Esophagus mucosa (tissue), 1 donor: ENCODE measurements at places on chromosomes 4 and X.

DNA sequence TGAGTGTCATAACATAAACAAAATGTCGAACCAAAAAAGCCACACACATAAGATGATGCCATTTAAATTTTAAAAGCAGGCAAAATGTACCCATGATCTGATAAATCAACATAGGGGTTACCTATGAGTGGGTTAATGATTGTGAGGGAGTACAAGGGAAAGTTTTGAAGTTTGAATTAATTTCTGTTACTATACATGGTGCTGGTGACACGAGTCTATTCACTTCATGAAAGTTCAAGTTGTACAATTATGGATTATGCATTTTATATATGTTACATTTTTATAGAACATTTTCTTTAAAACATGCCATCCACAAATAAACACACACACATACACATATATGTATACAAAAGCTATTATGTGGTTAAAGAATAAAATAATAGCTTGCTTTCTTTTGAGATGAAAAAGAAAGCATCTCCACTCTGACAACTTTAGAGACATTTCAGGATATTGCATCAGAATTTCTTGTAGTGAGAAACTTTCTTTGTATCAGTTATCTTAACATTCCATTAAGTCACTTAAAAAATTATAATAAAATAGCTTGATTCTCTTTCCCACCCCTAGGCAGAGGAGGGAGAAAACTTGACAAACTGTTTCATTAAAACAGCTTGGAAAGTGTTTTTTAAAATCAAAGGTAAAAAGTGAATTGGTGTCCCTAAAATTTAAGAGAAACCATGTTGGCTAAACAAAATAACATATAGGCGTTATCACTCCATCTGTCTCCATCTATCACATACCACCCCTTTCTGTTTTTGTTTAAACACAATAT lies 891.8 kb upstream of the NDST4 start:
- no peak for ATAC-seq

GRCh38 chr4:14562901-14563300 lies 439.4 kb upstream of the CPEB2 start:
- no peak for ATAC-seq

DNA sequence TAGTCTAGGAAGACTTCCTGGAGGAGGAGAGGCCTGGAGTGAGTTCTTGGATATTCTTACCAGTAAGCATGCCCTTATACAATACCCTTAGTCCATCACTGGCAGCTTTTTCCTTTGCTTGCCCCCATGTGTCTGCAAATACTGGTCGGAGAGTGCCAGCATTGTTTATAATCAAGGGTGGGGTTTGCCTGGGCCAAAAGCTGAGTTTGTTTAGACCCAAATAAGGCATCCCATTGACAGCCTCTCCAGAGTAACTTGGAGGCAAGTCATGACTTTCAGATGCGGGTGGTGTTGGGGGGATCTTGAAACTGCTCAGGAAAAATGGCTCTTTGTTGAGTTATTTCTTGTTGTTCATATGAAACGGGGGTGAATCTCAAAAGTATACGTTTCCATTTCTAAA lies 258.4 kb upstream of the TAPT1 start:
- ATAC-seq = no peak

DNA sequence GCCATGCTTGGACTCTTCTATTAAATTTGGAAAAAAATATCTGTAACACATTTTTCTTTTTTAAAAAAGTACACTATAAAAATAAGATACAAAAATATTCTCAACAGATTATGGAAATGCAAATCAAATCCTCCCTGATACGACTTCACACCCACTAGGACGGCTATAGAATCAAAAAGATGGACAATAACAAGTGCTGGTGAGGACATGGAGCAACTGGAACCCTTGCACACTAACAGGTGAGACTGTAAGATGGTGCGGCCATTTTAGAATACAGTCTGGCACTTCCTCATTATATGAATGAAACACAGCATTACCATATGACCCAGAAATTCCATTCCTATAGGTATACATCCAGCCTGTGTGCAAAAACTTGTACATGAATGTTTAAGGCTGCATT lies 83.6 kb downstream of the GATB start:
- ATAC-seq = no peak

- no peak for ATAC-seq
Observed at GRCh38 chr4:67080046-67080557, 465.2 kb downstream of the CENPC start.

DNA sequence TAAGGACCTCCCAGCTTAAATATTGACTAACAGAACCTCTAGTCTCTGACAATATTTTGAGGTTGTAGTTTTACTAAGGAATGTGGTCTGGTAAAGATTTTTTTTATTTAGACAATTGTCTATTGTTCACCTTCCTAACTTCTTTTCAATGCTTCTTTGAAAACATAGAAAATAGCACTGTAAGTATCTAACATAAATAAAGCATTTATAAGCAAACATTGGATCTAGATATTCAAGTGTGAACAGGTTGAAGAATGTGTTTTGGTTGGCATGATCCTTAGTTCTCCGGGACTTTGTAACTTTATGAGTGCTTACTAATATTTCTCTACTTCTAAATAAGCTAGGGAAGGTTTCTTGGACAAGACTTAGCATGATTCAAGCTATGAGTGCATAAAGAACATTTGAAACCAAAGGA lies 285.4 kb upstream of the ARSJ start:
- peak; percentile 88 for ATAC-seq
